Glomerular endothelial cell (primary cell): ENCODE measurements at places on chromosomes 1 and 21. TPM values are rescaled to one million over a fixed set of nuclear protein-coding genes. Genes with fewer than 3 reads are reported as not detected.
A peak's percentile ranks its signal among the peaks of the same experiment; 100 is the strongest.

SYT11 gene
- 31.2 and 34.4 TPM in 2 replicates for total RNA-seq

GRCh38 chr1:220430059-220430458, 97.9 kb upstream of the MARK1 start:
- no peak for DNase-seq

DNA sequence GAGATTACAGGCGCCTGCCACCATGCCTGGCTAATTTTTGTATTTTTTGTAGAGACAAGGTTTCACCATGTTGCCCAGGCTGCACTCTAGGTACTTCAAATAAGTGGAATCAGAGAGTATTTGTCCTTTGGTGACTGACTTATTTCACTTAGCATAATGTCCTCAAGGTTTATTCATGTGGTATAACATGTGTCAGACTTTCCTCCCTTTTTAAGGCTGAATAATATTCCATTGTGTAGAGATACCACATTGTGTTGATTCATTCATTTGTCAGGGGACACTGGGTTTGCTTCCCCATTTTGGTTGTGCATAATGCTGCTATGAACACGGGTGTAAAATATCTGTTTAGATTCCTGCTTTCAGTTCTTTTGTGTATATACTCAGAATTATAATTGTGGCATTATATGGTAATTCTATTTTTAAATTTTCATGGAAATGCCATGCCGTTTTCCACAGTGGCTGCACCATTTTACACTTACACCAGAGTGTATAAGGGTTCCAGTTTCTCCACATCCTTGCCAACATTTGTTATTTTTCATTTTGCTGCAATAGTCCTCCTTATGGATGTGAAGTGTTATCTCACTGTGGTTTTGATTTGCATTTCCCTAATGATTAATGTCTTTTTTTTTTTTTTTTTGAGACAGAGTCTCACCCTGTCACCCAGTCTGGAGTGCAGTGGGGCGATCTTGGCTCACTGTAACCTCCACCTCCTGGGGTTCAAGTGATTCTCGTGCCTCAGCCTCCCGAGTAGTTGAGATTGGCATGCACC, 35.1 kb downstream of the IL6R start:
- DNase-seq, result no peak

DNA sequence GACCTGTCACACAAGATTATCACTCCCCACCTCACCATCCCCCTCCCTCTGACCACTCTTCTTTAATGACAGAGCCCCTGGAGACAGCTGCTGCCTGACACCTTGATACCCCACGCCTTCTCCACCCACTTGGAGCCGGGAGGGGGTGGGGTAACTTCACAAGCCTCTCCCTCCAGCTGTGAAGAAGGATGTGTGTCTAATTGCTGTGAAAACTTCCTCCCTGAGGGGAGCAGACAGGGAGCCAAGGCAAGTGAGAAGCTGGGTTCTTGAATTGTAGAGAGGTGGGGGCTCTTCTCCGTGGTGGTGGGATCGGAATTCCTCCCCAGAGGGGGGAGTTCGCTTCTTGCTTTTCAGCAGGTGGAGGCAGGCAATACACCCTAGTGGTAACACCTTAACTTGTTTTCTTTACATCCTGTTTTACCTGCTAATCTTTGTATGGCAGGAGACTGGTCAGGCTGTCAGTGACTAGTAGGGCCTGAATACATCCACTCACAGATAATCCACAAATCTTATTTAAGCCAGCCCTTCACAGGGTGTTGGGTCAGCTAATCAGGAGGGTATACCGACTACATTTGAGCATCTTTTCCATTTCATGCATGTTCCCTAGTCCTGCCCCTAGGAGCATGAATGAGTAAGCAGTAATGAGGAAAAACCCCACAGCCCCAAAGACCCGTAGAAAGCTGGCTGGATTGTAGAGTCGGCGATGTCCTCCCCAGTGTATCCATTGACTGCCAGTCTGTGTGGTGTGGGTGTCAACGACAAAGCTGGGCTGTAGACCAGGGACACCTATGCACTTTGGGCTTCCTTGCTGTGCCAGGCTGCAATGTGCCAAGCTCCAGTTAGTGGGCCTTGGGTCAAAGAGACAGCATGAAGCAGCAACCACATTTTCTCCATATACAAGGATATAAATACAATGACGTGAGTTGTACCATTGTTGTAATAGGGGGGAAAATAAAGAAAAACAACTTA, 57.3 kb downstream of the NFASC start:
- no peak for DNase-seq

DNA sequence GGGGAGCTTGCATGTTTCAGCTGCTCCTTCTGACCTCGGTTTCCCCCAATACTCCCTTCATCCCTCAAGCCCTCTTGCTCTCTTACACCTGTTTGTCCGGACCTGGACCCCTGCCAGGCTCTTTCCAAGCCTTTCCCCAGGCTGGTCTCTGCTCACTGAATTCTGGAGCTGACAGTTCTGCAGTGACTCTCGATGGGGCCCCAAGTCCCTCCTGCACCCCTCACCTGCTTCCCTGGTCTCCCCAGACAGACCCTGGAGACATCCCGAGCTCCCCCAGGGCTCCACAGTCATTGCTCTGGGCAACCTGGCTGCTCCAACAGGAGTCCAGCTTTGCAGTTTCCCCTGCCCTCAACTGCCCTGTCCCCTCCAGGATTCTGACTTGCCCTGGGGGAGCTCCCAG, 198.6 kb downstream of the GRIK3 start:
- DNase-seq, result no peak

DNA sequence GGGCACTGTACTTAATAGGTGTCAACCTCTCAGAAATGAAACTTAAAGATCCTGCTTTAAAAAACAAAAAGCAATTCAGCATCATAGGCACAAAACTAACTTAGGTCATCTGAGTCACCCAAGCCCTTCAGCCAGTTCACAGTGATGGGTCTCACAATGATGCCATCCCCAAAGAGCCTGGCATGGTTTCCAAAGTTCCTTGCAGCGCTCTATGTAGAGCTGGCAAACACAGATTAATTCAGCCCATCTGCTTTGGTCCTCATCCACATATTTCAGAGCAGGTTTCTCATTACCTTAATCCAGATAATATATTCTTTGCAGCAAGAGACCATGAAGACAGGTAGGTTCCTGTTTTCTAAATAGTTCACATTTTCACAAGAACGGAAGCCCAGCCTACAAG, 14.6 kb upstream of the PLA2G2C start:
- DNase-seq, result no peak

- no peak for DNase-seq
Measured at GRCh38 chr21:26412885-26413284, 160.2 kb downstream of the CYYR1 start.

DNA sequence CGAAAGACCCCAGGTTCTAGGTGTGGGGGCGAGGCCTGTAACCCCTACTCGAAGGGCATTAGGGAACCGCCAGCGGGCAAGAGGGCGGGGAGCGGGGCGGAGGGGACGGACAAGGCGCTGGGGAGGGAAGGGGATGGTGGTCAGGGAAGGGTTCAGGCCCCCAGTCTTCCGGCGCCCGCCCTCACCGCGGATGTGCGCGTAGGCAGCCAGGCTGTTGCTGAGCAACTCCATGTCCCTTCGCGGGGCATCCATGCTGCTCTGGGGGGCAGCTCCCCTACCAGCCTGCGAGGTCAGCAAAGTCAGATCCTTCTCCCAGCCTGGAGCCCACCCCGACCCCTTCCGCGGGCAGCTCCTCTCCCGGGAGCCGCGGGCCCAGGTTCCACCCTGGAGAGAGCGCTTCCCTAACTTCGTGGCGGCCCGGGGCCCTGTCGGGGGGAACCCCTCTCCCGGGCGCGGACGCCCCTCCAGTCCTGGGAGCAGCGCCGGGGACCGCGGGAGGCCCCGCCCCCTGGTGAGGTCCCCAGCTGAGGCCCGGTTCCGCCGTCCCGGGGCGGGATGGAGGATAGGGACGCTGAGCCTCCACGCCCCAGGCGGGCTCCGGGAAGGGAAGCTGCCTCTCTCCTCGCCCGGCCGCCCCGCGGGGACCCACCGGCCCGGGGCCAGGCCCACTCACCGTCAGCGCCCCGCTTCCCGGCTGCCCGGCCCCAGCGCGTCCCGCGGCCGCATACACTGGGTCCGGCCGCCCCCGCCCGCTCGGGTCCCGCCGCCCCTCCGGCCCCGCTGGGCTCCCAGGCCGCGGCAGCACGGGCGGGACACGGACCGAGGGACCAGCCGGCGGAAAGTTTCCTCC, 434 bp downstream of the EVA1B start:
- DNase-seq, result no peak

- peak; percentile 99 for DNase-seq
Measured at GRCh38 chr21:41957991-41958766, 4.4 kb upstream of the C2CD2 start.

DNA sequence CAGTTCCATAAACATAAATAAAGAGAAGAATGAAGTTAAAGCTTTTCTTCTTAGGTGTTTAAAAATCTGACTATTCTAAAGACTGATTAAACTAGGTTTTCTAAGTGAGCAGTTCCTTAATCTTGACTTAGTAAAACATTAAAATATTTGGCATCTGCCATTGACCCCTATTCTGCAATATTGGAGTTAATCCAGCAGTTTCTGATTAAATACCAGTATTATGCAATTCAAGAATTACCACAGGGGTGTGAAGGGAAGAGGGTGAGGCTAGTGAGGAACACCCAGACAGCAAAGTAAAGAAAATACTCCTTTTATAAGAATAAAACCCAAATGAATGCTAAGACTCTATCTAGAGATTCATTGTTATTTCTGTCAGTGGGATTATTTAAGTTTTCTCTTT, 40.9 kb downstream of the CLIC4 start:
- DNase-seq, result no peak
